ENCODE measurements at places on chromosomes 4 and X.

DNA sequence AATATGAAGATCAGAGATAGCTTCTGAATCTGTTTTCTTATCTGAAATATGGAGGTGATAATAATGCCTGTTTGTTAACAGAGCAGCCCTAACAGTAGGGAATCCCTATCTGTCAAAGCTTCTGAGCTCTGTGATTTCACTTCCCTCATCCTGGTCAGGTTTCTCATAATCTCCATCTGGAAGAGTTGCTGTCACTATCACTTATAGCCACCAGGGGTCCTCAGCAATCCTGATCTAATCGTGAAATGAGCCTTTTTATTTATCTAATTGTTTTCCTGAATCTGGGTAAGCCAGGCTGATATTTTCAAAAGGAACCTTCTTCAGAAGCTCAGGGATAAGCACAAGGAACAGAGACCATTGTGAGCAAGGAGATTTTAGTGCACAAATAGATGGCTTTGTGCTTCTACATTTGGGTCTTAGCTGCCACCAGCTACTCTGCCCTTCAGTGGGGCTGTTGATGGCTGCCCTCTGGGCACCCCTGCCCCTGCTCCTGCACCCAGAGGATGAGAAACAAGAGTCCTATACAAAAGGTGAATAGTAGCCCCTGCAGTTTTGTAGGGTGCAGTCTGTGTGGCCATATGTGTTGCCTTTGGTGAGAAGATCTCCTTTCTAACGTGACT, 196.4 kb upstream of the RADX start:
- DNase-seq = no peak

DNA sequence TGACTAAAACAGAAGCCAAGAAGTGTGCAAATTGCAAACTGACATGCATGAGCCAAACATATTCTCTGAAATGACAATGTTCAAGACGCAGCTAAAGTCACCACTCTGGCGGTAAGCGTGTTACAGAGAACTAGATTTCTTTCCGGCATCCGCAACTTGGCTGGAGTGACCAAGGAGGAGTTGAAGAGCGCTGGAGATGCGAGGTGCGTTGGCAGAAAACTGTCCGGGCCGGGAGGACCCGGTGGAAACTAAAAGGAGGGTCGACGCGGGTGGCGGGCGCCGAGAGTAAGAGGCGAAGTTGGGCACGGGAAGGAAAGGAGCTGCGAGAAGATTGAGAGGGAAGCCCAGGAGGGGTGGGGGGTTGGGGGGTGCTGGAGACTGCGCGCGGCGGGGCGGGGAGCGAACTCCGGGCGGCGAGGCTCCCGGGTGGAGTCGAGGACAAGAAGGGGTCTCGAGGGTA, 807 bp downstream of the SEL1L3 start:
- no peak for DNase-seq

DNA sequence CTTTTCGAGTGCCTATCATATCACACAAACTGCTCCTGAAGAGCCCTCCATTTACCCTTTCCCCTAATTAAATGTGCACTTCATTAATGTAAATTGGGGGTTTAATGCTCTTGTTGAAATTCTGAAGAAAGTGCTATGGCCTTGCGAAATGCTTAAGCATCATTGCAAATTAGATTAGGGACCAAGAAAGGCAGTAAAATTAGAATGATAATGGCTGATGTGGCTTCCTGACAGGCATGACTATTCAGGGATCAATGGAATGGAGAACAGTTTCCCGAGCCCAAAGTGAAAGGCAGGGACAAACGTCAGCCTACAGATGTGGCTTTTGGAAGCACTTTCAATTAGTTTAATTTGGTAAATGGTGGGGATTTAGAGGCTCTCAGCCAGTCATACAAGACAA, 120.1 kb downstream of the NKX6-1 start:
- no peak for DNase-seq

- no peak for DNase-seq
Observed at GRCh38 chr4:173990126-173990868, 293.2 kb downstream of the FBXO8 start.

GRCh38 chr4:101500742-101501141, 153.4 kb upstream of the PPP3CA start:
- no peak for DNase-seq

DNA sequence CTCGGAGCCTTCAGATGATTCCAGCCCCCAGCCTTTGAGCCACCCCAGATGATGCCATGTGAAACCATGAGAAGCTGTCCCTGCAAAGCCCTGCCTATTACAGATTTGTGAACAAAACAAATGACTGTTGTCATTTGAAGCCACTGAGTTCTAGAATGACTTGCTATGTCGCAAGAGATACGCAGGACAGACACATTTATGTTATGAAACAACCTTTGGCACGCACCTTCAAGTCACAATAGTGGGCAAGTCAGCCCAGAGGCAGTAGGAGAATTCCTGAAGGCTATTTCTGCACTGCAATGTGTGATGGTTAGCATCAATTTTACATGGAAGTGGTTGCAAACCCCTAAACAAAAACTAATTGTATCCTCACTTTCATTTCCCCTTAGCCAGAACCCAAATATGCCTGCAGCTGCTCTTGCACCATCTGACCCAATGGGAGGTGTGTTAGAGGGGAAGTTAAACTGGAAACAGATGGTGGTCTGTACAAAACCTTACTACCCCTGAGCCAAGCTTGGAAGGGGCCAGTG, 174.4 kb upstream of the ATP6AP2 start:
- DNase-seq = no peak

DNA sequence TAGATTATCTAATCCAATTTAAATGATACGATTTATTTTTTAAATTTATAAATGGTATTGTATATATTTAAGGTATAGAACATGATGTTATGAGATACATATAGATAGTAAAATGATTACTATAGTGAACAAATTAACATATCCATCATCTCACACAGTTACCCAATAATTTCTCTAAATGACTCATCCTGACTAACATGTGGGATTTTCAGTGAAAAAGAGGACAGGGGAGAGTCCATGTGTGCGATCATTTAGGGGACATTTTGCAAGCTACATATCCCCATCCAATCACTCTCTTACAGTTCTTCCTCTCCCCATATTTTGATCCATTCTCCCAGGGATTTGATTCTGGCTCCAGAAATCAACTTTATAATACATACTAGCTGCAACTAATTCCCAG, 88.2 kb downstream of the ABCB7 start:
- DNase-seq = no peak

- DNase-seq = no peak
Observed at GRCh38 chr4:47210828-47211227, 179.5 kb downstream of the GABRB1 start.

- no peak for DNase-seq
Observed at GRCh38 chr4:38113551-38113950, 153.4 kb downstream of the PTTG2 start.

DNA sequence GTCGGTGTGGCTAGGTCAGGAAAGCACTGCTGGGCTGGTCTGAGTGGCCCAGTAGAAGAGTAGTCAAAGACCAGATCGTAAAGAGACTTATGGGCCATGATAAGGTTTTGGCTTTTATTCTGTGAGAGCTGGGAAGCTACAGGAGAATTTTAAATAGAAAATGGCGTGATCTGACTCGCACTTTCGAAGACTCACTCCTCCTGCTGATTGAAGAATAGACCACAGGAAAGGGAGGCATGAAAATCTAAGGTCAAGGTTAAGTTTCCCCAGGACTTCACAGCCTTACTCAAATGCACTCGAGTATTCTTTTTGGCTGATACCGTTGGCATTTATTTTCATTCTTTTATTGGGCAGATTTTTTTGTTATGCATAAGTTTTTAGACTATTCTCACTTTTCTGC, 231.4 kb upstream of the ANKRD50 start:
- no peak for DNase-seq

- no peak for DNase-seq
Observed at GRCh38 chrX:108362026-108362425, 76.2 kb downstream of the COL4A6 start.

DNA sequence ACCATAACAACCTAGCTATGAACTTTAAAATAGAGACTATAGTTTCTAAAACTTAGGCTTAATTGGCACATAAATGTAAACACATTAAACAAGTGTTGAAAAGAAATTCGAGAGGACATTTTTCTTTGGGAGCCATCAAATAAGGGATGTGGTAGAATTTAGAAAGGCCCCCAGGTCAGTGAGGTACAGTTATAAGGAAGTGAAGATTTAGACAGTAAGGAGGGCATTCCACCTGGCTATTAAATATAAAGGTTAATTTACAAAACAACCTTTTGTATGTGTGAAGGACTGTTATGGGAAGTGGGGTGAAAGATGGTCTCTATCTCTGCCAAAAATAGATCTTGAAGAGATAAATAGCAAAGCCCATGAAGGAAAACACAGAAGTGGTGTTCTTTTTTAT, 83.9 kb downstream of the AFF1 start:
- no peak for DNase-seq

GRCh38 chr4:151866592-151866918, 105.7 kb upstream of the GATB start:
- DNase-seq = no peak

- DNase-seq = no peak
Observed at GRCh38 chrX:16931371-16931770, 15.1 kb upstream of the REPS2 start.

- no peak for DNase-seq
Observed at GRCh38 chrX:9581771-9582385, 117.0 kb downstream of the TBL1X start.

- no peak for DNase-seq
Observed at GRCh38 chrX:74179990-74180389, 124.0 kb upstream of the ZCCHC13 start.

- no peak for DNase-seq
Observed at GRCh38 chrX:155766321-155766720, 114.8 kb upstream of the VAMP7 start.

DNA sequence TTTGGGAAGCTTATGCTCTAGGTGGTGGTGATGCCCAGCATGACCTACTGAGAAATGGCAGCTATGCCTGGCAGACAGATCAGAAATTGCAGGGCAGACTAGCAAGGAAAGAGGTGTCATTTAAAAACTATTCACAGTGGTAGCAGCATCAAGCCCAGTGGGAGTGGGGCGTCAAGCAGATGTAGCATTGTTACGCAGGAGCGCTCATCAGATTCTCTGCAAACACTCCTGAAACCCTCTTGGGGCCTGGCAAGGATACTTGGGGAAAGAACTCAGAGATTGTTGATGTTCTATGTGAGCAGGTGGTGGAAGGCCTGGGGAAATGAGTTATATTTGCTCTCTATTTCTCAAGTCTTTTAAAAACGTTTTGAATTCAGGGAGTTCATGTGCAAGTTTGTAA, 437.6 kb downstream of the RAPGEF2 start:
- DNase-seq = no peak

GRCh38 chrX:78624962-78625909, 33.9 kb downstream of the RTL3 start:
- no peak for DNase-seq

DNA sequence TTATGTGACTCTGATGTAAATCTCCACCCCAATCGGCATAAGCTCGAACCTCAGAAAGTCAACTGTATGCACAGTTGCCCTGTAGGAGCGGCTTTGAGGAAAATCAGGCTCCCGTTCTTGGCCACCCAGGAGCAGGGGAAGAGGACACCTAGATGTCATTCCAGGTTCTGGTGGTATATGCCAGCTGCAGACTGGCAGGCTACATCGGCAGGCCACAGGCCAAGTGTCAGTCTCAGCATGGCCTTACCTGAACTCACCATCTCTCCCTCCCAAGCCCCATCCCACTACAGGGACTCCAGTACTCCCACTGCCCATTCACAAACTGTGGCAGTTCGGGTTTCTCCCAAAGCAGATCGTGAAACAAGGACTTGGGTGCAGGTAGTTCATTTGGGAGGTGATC, 428.1 kb downstream of the BCOR start:
- no peak for DNase-seq

GRCh38 chr4:71752383-71753042, 31.4 kb downstream of the GC start:
- DNase-seq = no peak
